ENCODE measurements at places on chromosomes 5 and 9. TPM values are rescaled to one million over a fixed set of nuclear protein-coding genes. Genes with fewer than 3 reads are reported as not detected.

DNA sequence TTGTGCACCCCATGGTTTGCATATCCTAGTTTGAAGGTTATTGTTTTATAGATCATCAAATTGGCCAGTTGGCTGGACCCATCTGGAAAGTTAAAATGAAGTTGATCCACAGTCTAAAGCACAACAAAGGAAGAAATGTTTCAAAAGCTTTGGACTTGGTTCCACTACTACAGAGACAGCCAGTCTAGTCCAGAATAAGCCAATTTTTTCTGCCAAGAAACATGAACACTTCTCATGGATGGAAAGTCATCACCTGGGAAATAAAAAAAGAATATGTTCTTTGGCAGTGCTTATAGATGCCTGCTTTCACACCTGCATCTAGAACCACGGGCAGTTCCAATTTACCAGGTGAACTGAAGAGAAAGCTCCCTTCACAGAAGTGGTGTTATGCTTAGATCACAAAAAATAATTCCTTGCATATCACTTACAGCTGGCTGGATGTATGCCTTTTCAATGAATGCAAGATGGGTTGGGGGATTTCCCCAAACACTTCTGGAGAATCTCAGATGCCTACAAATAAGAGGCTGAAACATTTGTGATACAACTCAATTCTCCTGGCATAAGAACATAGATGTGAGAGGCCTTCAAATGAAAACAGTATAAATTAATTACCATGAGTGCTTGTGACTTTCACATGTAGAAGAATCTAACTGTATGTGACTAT, 26.9 kb downstream of the C9 start:
- no peaks in the 10 kb centered on the region for H3K36me3 ChIP-seq
- H3K4me1 ChIP-seq = no peaks in the 10 kb centered on the region
- no peaks in the 10 kb centered on the region for H3K27me3 ChIP-seq
- no peak overlapping the region for H3K4me3 ChIP-seq

CKMT2 gene
- 19.3 TPM for total RNA-seq

- H3K27ac ChIP-seq = peak overlapping the region; percentile 65
- peak; percentile 94 for DNase-seq
- peak overlapping the region; percentile 27 for H3K4me3 ChIP-seq
Measured at GRCh38 chr9:95462249-95463147, 54.3 kb downstream of the PTCH1 start.

DNA sequence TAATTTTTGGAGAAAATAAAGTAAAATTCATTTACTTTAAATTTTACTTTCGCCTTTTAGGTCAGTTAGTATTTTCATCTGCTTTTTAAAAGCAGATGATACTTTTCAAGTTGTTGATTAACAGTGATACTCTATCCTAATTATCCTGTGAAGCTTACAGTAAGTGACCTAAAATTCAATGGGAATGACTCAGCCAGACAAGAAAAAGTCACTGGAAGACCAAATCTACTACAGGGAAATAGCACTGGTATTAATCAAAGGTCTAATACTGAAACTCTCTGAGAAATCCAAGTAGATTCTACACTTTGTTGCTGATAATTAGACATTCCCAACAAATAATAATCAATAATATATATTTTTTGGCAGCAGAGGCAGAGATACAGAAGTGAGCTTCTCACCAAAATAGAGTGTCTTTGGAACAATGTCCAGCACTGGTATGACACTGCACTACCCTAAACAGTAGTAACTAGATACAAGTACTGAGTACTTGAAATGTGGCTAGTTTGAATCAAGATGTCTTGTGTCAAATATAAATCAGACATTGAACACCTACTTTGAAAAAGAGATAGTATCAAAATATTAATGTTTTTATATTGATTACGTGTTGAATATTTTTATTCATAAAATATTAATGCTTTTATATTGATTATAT, 22.8 kb upstream of the ELL2 start:
- no peaks in the 10 kb centered on the region for H3K36me3 ChIP-seq
- DNase-seq = peak; percentile 78
- no peaks in the 10 kb centered on the region for H3K4me1 ChIP-seq
- H3K4me3 ChIP-seq = no peak overlapping the region

GRCh38 chr9:133643362-133643755, 7.2 kb downstream of the DBH start:
- H3K4me3 ChIP-seq = no peak overlapping the region
- no peaks in the 10 kb centered on the region for H3K4me1 ChIP-seq
- no peak for DNase-seq
- H3K36me3 ChIP-seq = no peaks in the 10 kb centered on the region
- H3K27me3 ChIP-seq = no peaks in the 10 kb centered on the region

DND1 gene
- total RNA-seq = under 0.01 TPM

- no peak for DNase-seq
- H3K4me1 ChIP-seq = peaks cover 2% of the 10 kb centered on the region
- H3K4me3 ChIP-seq = peak overlapping the region; percentile 5
- no peaks in the 10 kb centered on the region for H3K27me3 ChIP-seq
- no peak overlapping the region for H3K27ac ChIP-seq
- H3K36me3 ChIP-seq = no peaks in the 10 kb centered on the region
Measured at GRCh38 chr5:146205499-146206202, 2.2 kb downstream of the RBM27 start.

- H3K27ac ChIP-seq = no peak overlapping the region
- no peak for DNase-seq
- H3K27me3 ChIP-seq = no peaks in the 10 kb centered on the region
- H3K36me3 ChIP-seq = no peaks in the 10 kb centered on the region
- H3K4me3 ChIP-seq = no peak overlapping the region
Measured at GRCh38 chr5:3844266-3844665, 248.6 kb downstream of the IRX1 start.

FOXD4L3 gene
- not detected for total RNA-seq

GFI1B gene
- not detected for total RNA-seq

DNA sequence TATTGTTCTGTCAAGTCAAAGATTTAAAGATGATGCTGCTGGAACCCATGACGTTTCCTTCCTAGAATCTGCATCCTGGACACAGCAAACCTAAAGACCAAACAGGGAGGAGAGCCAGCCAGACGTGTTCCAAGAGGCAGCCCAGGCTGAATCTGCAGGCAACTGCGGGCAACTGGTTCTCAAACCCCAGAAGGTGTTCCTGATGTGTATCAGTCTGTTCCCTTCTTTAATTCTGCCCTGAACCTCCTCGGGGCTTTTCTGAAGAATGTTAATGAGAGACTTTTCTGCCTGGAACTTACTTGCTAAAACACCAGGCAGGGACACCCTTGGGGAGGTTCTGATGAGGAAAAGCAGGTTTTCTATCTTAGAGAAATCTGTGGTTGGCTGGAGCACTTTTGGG, 132.8 kb upstream of the RETREG1 start:
- no peak overlapping the region for H3K27ac ChIP-seq
- H3K36me3 ChIP-seq = peaks cover 6% of the 10 kb centered on the region
- no peak for DNase-seq
- no peaks in the 10 kb centered on the region for H3K4me1 ChIP-seq

PTGER4 gene
- total RNA-seq = 5.4 TPM

ABHD17B gene
- total RNA-seq = 20.6 TPM

DNA sequence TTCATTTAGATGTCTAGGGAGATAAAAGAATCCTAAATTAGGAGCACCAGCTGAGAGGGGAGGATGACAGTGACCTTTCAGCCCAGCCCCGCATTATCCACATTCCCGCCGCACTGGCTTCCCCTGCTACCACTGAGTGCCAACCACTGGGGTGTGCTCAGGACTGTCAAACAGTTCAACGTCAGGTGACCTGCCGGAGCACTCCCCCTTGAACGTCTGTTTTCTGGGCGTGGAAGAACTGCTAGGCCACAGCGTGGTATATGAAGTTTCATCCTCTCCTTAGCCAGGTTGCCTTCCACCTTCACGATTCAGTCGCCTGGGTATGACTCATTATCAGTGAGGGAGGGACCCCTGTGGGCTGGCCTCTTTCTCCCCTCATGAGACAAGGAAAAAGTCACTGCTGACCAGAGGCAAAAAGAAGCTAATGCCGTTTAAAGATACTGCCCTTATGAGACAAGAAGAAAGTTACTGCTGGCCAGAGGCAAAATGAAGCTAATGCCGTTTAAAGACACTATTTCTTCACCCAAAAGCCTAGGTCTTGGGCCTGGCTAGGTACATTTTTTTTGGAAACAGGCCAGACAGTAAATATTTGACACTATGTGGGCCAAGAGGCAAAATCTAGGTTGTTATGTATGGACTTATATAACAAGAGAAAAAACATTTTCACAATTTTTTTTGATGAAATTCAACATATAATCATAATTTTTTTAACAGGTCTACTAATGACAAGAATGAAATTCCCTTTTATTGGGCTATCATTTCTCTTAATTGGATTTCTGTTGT, 4.6 kb downstream of the NMRK1 start:
- H3K27ac ChIP-seq = no peak overlapping the region
- DNase-seq = no peak
- H3K4me1 ChIP-seq = no peaks in the 10 kb centered on the region
- no peak overlapping the region for H3K4me3 ChIP-seq
